GM10248 (cell line): ENCODE measurements at places on chromosomes 11 and 22.

GRCh38 chr22:46848197-46848596 lies 85.7 kb downstream of the TBC1D22A start:
- DNase-seq: no peak

DNA sequence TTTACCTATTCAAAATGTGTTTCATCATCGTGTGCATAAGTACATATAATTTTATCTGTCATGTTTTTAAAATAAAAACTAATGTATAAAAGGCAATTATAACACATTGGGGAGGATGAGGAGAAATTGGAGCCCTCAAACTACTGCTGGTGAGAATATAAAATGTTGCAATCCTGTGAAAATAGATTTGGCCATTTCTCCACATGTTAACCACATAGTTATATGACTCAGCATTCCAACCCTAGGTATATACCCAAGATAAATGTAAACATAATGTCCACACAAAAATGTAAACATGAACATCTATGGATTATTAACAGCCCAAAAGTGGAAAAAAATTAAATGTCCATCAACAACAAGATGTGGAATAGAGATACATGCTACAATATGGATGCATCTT lies 928.0 kb upstream of the FAT3 start:
- DNase-seq: no peak

- DNase-seq: no peak
These were observed 21.1 kb downstream of the KCTD17 start for GRCh38 chr22:37072673-37073072.

GRCh38 chr22:26669060-26669481 lies 11.7 kb downstream of the MIAT start:
- DNase-seq: no peak

- DNase-seq: no peak
These were observed 284.8 kb downstream of the TMEM135 start for GRCh38 chr11:87322568-87322967.

GRCh38 chr22:20624161-20624616 lies 116.8 kb downstream of the MED15 start:
- DNase-seq: peak; percentile 62

DNA sequence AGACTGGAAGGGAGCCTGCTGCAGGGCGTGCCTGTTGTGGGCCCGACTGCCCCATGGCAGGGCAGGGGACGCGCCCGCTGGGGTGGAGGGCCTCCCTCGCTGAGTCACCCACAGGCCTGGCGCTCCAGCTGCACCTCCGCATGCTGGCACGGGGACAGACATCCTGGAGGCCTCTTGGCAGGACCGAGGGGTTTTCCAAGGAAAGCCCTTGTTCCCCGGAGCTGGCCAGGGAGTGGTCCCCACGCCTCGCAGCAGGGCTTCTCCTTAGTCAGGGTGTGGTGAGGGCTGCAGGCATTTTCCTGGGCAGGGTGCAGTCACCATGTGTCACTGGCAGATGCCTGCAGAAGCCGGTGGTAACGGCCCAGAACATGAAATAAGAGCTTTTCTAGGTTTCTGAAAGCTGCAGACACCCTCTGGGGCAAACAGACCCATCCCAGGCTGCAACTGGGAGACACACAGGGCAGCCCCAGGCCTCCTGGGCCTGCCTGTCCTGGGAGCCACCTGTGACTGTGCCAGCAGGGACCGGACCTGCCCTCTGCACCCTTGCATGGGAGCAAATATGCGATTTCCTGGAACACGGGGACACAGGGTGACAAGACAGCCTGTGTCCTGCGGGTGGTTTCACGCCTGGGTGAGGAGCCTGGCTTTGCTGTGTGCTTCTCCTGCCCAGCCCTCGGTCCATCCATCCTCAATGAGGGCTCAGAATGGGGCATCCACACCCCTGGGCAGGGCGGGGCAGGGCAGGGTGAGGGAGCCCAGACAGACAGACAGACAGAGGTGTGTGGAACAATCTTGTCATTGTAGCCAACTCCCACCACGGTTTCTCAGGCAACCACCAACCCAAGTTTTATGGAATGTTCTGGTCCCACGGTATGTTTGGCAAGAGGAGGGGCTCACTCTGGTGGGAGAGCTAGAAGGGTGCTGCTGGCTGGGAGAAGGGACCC lies 43.2 kb upstream of the FADD start:
- no peak for DNase-seq

GRCh38 chr11:119754656-119755355 lies 25.8 kb upstream of the NECTIN1 start:
- no peak for DNase-seq

GRCh38 chr22:37353839-37354238 lies 71.5 kb downstream of the CYTH4 start:
- DNase-seq: no peak

DNA sequence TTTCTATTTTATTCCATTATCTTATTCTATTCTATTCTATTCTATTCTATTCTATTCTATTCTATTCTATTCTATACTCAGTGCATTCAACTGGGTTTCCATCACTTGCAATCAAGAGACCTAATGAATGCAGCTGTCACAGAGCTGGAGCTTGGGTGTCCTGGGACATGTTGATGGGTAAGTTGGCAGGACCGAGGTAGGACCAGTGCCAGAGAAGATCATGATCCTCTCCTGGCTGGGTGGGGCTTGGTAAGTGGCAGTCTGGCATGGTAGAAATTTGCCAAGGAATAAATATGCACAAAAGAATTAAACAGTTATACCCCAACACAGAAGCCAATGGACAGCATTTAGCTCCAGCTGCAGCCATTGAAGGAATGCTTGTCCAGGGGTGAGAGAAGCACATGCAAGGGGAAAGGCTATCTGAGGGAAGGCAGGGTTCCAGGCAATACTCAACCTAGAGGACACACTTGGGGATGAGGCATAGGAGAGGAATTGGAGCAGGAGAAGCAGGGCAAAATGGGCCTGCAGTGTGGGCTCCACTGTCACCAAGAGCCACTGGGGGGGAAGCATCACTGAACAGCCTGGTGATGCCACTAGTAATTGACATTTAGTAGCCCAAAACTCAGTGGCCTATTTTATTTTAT lies 97.0 kb upstream of the CD82 start:
- DNase-seq: no peak

- DNase-seq: no peak
These were observed 680.5 kb downstream of the BRD1 start for GRCh38 chr22:49147171-49147570.
